ENCODE measurements at places on chromosomes 16 and 17.

- no peak for DNase-seq
Measured at GRCh38 chr17:37513711-37514110, 24.0 kb downstream of the DUSP14 start.

DNA sequence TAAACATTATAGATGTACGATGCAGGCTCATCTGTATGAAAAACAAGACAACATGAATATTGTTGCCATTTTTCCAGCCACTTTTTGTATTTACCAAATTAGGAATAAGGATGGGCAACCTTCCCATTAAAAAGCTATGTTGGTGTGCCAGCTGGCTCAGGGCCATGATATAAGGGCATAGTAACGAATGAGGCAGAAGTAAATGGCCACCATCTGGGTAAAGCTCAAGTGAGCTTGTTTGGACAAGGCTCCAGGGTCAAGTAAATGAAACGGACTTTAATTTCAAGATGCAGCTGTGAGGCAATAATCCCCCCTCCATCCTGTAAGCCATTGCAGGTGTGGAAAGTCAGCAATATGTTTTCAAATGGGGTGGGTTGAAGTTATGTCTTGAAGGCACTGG, 930.9 kb upstream of the CDH8 start:
- DNase-seq, result no peak

DNA sequence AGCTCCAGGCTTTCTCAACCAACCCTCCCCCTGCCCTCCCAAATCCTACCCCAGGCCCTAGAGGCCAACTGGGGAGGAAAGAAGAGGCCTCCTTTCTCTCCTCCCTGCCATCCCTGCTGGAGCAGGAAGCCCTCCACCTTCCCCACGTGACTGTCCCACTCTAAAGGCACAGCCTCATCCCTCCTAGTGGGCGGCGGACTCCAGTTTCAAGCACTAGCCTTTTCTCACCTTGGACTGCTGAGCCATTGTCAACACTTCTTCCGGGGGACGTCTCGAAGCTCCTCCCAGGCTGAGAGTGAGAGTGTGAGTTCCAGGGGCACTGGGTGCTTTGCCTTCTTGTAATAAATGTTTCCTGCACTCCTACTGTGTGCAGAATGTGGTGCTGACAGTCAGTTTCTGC, 21.4 kb upstream of the IRX6 start:
- DNase-seq, result no peak

- no peak for DNase-seq
Measured at GRCh38 chr16:85830821-85831220, 31.3 kb downstream of the COX4I1 start.

GRCh38 chr16:27239906-27240655, 28.5 kb downstream of the NSMCE1 start:
- no peak for DNase-seq

DNA sequence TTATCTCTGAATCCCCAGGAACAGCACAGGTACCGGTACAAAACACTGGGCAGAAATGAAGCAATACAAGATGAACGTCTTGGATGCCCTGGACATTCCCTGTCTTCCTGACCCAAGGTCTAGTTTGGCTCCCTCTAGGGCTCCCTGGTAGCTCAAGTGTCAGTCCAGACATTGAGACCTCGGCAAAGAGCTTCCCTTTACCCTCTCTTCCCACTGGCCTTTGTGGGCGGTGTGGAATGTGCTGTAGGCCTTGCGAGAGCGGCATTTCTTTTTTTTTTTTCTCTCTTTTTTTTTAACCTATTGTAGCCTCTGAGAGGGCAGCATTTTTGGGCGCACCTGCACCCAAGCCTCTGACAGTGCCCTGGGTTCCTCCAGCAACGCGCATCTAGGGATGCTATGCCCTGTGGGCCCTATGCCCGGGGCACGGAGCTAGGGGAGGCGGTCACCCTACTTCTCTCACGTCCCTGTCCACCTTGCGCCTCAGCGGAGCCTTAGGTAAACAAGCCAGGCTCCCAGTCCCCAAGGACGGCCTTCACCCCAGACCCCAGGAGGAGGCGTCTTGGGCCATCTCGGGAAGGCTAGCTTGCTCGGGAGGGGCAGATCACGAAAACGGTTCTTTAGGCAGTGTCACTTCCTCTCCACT, 1.2 kb upstream of the NFATC3 start:
- peak; percentile 13 for DNase-seq

GRCh38 chr16:77736879-77737278, 14.6 kb downstream of the NUDT7 start:
- no peak for DNase-seq

DNA sequence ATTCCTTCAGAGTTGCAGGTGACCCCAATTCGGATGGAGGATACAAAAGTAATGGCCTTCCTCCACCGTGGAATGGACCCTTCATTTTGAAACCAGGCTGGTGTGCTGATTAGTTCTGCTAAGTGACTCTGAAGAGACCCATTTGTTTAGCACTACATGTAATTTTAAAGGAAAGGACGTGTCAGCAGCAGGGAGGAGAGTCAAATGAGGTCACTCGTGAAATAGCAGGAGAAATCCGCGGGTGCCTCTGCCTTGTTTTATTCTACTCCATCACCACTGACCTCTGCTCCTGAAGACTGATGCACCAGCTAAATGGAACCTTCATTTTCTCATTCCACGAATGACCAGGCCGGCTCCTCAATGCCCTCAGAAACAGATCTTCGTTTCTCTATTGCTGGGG, 589.2 kb downstream of the CDH11 start:
- no peak for DNase-seq

DNA sequence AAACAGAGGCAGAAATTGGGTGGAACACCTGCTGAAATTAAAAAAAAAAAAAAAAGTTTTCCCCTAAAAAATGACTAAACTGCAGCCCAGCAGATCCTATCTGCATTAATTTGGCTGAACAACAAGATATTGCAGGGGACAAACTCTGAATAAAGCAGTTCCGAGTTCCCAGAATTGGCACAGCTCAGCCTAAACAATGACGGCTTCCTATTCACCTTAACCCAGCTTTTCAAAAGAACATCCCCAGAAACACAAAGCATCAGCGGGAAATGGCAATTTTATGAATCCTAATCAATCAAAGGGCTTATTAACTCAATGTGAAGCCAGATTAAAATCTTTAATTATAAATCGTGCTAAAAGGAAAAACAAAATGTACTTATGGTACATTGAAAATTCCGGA, 497.8 kb upstream of the ZFHX3 start:
- no peak for DNase-seq

DNA sequence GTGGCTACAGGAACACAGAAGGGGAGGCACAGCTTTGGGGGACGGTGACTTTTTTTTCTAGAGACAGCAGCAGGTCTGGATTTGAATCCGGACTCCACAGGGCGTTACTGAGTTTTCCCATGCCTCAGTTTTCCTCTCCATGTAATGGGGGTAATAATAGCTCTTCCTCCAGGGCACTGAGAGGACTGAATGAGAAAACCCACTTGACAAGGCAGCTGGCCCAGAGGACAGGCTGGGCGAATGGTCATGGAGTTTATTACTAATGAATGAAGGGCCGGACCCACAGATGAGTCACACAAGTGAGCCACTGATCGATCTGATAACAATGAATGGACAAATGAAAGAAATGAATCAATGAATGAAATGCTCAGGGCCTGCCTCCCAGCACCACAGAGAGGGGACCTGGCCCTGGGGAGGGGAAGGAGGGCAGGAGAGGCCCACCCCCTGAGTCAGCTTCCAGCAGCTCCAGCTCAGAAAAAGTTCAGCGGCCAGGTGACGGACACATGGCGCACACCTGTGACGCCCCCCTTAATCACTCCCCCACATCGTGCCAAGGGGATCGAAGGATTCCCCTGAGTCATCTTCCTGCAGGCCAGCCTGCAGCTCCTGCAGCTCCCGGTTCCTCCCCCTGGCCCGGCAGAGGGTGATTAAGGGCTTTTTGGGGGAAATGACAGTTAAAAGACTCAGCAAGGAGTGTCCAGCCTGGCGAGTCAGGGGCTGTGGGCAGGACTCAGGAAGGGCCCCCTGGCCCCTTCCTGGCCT, 54.3 kb downstream of the SOCS1 start:
- no peak for DNase-seq

DNA sequence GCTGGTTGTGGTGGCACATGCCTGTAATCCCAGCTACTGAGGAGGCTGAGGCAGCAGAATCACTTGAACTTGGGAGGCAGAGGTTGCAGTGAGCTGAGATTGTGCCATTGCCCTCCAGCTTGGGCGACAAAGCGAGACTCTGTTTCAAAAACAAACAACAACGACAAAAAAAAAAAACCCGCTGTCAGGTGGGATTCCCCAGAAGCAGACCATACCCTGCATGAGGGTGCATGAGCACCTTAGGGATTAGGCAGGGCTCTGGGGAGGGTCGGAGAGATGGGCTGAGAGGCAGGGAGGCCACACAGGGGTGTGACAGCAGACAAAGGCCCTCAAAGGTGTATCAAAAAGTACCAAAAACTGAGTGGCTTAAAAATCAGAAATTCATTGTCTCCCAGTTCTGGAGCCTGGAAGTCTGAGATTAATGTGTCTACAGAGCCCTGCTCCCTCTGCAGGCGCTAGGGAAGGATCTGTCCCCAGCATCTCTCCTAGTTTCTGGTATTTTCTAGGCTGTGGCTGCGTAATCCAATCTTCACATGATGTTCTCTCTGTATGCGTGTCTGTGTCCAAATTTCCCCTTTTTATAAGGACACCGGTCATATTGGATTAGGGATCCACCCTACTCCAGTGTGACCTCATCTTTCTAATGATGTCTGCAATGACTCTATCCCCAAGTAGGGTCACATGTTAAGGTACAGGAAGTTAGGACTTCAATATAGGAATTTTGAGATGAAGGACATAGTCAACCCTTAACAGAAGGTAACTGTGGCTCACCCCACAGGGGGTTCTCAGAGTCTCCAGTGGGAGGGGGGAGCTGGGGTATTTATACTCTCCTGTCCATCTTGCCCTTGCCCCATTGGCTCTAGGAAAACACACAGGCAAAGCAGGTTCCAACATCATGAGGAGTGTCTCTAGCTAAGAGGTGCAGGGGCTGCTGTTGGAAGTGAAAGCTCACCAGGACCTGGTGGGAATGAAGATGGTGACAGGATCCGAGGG, 13.6 kb upstream of the TVP23A start:
- no peak for DNase-seq

DNA sequence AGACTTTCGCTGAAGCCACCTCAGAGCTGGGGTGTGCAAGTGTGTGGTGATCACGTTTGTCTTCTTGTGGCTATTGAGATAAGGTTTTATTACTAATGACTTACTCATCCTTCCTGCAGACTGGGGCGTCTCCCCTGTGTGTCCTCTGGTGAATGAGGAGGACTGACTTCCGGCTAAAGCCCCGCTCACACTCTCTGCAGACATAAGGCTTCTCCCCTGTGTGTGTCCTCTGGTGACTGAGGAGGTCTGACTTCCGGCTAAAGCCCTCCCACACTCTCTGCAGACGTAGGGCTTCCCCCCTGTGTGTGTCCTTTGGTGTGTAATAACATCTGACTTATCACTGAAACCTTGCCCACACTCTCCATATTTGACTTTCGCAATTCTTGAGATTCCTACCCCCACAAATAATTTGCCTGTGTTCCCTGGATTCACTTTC, 19.4 kb downstream of the PRDM7 start:
- DNase-seq, result no peak

DNA sequence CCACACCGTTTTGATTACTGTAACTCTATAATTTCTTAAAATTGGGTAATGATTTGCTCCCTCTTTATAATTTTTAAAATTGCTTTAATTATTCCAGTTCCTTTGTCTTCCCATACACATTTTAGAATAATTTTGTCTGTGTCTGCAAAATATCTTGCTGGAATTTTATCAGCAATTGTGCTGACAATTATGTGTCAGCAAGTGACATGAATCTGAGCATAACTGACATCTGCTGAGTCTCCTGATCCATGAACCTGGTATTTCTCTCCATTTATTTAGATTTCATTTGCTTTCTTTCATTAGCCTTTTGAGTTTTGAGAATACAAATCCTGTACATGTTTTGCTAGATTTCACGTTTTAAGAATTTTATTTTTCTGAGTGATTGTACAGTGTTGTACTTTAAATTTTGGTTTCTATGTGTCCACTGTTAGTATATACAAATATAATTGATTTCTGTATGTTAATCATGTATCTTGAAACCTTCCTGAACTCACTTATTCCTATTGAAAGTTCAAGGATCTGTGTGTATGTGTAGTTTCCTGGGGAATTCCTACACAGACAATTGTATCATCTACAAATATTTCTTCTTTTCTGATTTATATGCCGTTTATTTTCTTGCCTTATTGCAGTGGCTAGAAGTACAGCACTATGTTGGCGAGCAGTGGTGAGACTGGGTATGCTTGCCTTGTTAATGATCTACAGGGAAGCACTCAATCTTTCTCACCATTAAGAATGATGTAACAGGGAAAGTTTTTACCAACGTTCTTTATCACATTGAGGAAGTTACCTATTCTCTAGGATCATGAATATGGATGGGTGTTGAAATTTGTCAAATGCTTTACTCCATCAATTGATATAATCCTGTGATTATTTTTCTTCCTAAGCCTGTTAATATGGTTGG, 45.2 kb downstream of the N4BP1 start:
- DNase-seq, result no peak

- DNase-seq, result peak; percentile 77
Measured at GRCh38 chr16:24041834-24042631, 206.2 kb downstream of the PRKCB start.

GRCh38 chr16:10982465-10983150, 38.2 kb downstream of the CLEC16A start:
- no peak for DNase-seq

GRCh38 chr16:870856-871561, 70.5 kb upstream of the GNG13 start:
- no peak for DNase-seq

DNA sequence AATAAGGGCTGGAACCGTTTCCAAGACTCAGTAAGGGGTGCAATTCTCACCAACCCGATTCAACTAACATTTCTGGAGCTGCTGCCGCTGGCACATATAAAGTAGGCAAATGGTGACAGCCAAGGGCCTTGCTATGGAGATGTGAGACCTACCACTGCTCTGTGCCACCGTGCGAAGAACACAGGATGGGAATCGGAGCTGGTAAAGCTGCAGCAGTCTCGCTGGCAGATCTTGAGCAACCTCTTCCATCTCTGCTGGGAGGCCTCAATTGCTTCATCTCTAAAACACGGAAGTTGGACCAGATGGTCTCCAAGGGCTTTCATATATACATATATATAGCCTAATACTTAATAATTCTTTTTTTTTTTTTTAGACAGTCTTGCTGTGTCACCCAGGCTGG, 128.9 kb upstream of the RCVRN start:
- no peak for DNase-seq

GRCh38 chr17:77697480-77698400, 260.8 kb upstream of the TNRC6C start:
- no peak for DNase-seq

GRCh38 chr17:32771396-32771795, 105.5 kb downstream of the MYO1D start:
- DNase-seq, result no peak

- no peak for DNase-seq
Measured at GRCh38 chr17:7156342-7156940, 22.7 kb downstream of the ASGR1 start.

DNA sequence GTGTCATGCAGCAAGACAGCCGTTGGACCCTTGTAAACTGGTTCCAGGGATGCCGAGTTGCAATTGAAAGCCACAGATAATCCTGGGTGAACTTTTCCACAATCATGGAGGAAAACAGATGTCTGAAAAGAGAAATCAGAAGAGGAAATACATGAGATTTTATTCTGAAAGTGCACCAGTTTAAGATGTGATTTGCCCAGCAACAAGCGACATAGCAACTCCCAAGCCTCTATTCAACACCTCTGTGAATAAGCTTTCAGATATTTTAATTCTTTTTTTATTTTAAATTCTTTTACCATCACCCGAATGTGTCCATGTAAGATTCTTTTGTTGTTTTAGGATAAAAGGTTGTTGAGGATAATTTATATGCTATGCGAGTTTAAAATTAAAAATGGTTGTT, 46.0 kb downstream of the PKD1L3 start:
- no peak for DNase-seq

Data from G401 (cell line).